ENCODE measurements at places on chromosomes 13 and 19.

DNA sequence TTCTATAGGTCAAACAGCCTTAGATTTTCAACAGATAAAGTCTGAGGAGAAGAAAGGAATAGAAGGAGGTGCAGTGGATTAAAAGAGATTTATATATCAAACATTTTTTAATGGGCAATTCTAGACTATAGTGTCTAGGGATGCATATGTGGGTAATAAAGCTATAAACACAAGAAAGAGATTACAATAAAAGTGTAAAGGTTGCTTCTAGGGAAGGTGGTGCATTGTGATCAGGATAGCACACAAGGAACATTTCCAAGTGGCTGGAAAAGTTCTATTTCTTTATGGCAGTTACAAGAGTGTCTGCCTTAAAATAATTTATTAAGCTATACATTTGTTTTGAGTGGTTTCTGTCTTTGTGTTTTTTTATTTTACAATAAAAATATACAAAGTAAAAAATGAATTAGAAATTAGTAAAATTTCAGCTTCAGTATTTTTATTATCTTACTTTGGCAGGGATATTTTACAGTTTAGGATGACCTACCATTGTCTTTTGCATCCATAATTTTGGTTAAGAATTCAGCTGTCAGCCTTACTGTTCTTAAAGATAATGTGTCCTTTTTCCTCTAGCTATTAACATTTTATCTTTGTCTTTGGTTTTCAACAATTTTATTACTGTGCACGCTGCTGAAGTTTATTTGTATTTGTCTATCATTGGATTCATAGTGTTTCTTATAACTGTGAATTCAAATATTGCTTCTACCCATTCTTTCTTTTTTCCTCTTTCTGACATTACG is 221.8 kb downstream of the LACC1 start:
- DNase-seq, result no peak

GRCh38 chr13:74528734-74529513 is 394.7 kb upstream of the KLF12 start:
- DNase-seq, result no peak

DNA sequence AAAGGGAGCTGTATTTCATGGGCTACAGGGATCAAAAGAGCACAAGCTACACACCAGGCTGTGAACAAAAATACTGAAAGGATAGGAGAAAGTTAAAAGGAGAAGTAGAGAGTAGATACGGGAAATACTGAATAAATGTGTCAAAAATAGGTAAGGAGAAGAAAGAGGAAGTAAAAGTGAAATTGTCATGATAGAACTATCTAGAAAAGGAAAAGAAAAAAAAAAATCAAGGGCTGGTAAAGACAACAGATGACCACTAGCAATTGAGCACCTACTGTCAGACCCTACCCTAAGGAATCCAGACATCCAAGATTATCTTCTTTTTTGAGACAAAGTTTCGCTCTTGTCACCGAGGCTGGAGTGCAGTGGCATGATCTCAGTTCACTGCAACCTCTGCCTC is 4.8 kb downstream of the RUBCNL start:
- DNase-seq, result no peak

DNA sequence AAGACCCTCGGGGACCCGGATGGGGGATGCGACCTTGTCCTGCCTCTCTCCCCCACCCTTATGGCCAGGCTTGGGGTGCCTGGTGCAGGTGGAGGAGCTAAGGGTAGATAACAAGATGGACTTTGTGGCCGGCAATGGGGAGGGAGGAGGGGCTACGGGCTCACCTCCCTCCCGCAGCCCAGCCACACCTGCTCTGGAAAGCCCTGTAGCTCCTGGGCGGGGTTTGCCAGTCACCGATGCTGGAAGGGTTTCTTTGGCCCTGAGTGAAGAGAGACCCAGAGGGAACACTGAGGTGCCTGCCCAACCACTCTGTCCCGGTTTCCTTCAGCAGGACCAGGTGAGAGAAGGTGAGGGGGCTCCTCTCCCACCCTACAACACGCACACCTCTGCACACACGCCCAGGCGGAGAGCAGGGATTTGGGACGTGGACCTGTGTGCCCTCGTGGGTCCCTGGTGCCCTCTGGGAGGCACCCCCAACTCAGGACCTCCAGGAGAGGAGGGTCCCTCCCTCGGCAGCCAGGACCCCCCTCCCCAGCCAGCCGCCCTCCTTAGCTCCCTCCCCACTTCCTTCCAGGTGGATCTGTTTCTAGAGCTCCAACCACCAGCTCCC is at the start of gene FUT2:
TSS of gene FUT2 (plus strand) at position 229 of the 610 bp plus-strand sequence. CDS start 6,986 bp downstream, outside the sequence.
- DNase-seq, result no peak

DNA sequence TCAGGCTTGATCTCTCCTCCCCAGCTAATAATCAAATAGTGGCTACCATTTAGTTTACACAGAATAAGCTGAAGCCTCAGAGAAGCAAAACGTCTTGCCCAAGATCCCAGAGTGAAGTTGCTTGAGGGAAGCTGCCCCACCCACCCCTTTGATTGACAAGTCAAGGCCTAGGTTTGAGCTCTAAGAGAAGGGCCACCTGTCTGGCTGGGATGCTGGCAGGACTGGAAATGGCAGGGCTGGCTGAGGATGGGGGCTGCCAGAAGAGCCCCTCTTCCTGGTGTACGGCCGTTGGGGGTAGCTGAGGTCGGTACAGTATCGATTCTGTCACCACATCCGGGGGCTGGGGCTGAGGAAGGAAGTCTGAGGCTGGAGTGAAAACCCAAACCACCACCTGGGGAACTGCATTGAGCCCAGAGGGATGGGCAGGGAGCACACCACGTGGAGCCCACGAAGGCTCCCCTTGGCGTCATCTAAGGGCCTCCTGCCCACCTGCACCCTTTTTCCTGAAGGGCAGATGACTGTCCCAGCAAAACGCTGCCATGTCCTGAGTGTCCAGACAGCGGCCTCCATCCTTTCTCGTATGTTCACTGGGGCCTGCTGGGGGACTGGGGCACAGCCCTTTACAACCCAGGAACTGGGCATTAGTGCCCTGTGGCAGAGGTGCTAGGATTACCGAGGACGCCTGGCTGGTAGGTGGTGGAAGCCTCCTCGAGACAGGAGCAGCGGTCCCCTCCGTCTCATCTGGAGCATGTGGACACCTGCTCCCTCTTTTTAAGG is 1.4 kb upstream of the PRKD2 start:
- DNase-seq, result peak; percentile 11

DNA sequence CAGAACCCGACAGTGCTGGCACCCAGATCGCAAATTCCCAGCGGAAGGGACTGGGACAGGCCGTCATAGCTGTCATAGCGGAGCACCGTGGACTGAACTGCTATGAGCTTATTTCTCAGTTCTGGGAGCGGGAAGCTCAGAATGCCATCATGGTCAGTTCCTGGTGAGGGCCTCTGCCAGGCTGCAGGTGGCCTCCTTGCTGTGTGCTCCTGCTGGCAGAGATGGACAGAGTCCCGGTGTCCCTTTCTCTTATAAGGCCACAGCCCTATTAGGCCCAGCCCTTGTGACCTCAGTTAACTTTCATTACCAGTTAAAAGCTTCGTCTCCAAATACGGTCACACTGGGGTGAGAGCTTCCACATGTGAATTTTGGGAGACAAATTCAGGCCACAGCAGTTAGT is 4.6 kb downstream of the ZNF444 start:
- no peak for DNase-seq

GRCh38 chr19:10568826-10569651 is at the start of gene CDKN2D:
CDKN2D (minus strand) TSS chr19:10568979; CDS start chr19:10568653, 326 bp downstream.
- DNase-seq, result peak; percentile 99

DNA sequence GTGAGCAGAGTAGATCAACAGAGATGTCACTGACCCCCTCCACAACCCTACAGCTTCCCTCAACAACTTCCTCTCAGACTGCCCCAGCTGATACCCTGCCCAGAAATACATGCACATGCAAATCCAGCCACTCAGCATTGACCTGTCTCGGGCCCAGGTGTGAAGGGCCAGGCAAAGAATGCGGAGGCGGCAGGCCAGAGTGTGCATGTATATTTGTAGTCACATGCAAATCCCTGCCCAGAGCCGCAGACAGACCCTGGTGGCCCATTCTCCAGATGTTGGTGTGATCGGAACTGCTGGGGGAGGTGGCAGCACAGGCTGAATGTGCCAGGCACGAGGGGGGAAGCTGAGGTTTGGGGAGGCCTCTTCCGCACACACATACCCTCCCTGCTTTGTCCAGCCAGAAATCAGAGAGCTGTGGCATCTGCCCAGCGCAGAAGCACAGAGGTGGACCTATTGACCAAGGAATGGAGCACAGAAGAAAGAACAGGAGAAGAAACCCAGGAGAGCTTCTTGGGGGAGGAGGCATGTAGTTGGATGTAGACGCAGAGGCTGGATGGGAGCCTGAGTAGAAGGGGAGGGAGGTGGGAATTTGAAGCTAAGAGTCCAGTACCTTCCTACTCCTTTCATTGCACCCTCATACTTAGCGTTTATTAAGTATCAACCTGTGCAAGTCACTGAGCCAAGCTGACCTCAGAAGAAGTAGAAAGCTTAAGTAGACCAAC is 14.4 kb downstream of the MEF2B start:
- DNase-seq, result no peak

- no peak for DNase-seq
Observed at GRCh38 chr19:47309608-47310007, at the start of gene C5AR1. C5AR1 (plus strand) TSS chr19:47309861; CDS start chr19:47309896, 35 bp downstream.

- no peak for DNase-seq
Observed at GRCh38 chr13:39910833-39911232, 255.4 kb downstream of the COG6 start.

- DNase-seq, result no peak
Observed at GRCh38 chr13:40026174-40026585, 370.7 kb downstream of the COG6 start.
